Ecto neural progenitor cell (in vitro differentiated cells): ENCODE measurements at places on chromosomes 12 and 14.

- DNase-seq, result no peak
Observed at GRCh38 chr14:36478782-36479181, 41.2 kb downstream of the NKX2-1 start.

DNA sequence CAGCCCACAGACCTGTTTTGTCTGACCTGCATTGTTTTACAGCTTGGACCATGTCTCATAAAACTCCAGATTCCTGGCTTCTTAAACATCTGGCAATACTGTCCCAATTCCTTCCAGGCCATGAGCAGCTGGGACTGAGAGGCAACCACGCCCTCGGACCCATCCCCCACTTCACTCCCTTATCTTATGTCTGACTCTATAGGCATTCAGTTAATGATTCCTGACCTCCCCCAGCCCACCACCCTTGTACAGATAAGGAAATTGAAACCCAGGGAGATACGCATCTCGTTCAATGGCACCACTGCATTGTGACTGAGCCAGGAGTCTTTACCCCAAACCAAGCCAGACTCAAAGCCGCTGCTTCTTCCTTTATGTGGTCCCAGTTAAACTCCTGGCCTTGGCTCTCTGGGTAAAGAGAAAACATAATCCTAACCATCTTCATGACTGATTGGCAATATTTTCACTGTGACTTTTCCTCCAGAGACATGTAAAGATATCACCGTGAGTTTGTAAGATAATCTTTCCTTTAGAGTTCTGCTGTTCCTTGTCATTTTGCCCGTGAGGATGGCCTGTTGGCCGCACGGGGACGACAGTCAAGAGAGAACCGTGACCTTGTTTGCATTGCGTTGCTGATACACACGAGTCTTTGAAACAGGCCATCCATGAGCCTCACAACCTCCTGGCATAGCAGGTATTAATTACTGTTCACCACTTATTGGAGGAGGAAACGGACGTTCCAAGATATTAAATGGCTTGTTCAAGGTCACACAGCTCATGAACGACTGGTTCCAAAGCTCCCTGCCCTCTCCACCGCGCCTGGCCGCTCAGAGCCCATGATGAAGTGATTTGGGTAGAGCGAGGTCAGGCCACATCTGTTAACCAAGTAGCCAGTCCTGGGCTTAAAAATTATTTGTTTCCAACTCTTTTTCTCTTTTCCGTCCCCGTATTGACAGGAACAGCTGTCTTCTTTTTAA is 39.4 kb downstream of the MAP1LC3B2 start:
- DNase-seq, result no peak

DNA sequence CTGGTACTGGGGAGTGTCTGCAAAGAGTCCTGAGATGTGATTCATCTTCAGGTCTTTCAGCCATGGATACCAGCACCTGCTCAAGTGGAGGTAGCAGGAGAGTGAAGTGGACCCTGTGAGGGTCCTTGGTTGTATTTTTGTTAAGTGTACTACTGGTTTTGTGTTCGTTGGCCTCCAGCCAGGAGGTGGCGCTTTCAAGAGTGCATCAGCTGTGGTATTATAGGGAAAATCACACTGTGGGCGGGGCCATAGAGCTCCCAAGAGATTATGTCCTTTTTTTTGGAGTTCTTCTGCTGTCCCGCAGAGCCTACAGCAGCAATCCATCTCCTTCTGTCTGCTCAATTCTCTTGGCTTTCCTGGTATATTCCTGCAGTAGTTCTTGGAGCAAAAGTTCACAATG is 66.8 kb downstream of the SPATA7 start:
- DNase-seq, result no peak

GRCh38 chr14:56207626-56208292 is 89.5 kb downstream of the PELI2 start:
- no peak for DNase-seq

GRCh38 chr12:64400041-64400440 is 4.2 kb upstream of the XPOT start:
- no peak for DNase-seq

DNA sequence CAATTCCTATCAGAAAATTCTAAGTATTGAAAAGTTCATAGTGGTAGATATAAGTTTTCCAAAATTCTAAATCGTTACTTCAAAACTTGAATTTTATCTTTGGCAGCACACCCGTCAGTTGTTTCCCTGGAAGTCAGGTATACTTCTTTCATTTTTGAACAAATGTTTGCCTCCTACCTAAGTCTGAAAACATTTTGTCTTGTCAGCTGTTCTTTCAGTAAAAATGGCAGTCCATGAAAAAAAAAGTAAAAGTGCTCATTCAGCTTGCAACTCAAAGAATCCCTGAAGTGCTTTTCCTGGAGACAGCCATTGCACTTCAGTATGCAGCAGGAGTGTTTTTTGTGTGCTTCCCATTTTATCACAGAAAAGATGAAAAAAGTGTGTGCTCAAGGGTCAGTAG is 130.1 kb upstream of the NEDD1 start:
- no peak for DNase-seq
